Left colon (tissue), 2 donors: ENCODE measurements at places on chromosomes 1 and 21.

- no peak for DNase-seq
Measured at GRCh38 chr1:201145132-201145531, 9.1 kb downstream of the TMEM9 start.

DNA sequence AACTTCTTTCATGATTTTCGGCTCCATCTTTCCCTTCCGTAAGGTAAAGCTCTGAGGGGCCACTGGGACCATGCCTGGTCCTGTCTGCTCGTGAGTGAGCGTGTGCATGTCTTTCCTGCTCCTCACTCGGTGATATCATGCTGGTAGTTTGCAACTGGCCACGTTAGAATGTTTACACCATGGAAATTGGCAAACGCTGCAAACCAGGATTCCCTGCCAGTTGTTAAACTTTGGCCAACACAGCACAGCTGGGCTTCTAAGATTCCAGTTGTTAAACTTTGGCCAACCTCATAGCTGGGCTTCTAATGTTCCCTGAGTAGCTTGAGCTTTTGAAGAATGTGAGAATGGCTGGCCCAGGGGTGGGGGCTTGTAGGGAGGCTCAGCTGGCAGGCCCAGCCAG lies 68.0 kb upstream of the ACTL8 start:
- DNase-seq = no peak

- no peak for DNase-seq
Measured at GRCh38 chr1:171372418-171373084, 58.6 kb downstream of the FMO4 start.

- DNase-seq = no peak
Measured at GRCh38 chr1:180135535-180135934, 19.1 kb upstream of the QSOX1 start.

- peak; percentile 89 for DNase-seq
Measured at GRCh38 chr1:204791453-204792353, 79.0 kb upstream of the NFASC start.
